ENCODE measurements at places on chromosomes 3 and 15.

DNA sequence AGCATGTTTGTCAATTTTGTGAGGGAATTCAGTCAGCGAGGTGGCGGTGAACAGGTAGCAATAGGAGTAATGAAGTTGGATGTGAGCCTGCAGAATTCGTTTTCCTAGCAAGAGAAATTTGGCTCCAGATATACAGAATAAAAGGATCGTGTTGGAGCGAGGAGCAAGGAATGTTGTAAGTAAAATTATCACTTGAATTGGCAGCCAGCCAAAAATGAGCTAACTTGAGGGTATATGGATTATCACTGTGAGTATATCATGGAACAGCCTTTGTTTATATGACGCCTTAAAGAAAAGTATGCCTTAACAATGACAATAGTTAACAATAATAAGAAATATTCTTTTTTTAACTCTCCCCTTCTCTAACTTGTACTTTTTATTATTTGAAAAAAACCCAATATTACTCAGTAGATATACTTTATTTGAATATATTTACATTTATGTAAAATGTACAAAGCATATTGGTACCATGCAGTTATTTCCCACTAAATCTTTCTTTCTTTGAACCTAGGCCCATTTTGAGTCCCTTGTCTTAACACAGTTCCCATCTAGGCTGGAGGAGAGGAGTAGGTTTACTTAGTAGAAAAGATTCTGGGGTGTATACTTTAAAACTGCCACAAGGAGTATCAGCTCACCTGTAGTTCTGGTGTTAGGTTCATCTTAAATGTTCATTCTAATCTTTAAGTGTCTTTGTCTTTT is 29.3 kb downstream of the EPHA6 start:
- no peak for DNase-seq

DNA sequence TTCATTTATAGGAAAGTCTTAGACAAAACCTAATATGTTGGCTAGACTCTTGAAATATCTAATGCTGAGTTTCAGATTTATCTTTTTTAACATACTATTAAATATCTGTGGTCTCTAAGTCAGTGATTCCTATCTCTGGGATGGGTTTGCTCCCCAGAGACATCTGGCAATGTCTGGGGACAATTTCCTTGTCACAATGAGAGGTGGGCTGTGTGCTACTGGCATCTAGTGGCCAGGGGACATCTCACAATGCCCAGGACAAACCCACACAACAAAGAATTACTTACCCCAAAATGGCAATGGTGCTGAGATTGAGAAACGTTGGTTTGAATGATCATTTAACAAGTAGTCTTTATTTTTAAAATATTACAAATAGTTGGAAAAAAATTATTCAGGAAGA is 602.1 kb downstream of the MAGI1 start:
- peak; percentile 35 for DNase-seq

- DNase-seq: peak; percentile 50
These were observed 179.6 kb downstream of the NSMCE3 start for GRCh38 chr15:29089731-29090616.

DNA sequence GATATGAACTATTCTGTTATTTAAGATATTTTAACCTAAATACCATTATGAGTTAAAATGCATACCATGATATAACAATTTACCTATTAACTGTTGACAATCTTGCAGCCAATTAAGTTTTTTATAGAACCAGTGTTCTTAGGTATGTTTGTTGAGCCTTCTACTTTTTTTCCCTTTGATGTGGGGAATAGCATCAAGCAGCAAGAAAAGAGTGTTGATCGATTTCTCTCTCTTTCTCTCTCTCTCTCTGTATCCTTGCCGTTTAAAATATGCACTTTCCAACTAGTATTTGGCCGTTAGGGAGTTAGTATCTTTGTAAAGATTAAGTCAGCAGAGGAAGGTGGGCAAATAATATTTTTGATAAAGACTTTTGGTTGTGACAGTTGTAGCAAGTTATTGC is 5.9 kb downstream of the CHD2 start:
- no peak for DNase-seq

DNA sequence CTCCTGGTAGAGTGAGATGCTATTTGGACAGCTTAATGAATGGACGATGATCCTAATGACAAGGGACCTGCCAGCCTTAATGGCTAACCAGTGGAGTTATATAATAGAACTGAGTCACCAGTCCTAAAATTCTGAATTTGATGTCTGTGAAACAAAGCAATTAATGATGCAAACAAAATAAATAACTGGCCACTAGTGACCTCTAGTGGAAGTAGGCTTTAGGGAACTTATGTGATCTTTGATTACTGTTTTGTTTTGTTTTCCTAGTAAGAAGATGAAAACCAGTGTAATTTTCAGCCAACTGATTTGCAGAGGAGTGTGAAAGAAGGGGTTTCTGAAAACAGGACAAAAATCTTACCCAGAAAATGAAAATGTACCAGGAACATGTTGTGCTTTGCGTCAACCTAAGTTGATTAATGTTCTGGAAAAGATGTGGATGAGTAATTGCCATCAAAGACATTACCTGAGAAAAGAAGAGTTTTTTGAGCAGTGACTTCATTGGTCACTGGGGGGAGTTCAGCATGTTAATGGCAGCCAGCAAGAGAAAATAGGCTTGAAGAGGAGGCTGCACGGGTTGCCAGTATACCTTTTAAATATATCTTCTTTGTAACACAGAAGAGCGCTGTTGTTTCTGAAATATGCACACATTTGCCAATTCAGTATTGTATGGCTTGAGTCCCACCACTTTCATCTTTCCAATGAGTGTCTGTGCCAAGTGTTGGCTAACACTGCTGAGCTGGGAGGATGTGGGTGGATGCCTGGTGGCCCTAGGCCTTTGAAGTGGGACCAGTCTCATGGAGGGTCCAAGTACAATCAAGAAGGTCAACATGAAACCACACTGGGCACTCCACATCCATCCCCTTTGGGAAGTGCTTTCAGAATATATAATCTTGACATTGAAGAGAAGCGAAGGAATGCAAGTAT is 9.3 kb downstream of the VEPH1 start:
- peak; percentile 50 for DNase-seq

GRCh38 chr15:66109826-66110225 is 143.7 kb downstream of the MEGF11 start:
- no peak for DNase-seq

DNA sequence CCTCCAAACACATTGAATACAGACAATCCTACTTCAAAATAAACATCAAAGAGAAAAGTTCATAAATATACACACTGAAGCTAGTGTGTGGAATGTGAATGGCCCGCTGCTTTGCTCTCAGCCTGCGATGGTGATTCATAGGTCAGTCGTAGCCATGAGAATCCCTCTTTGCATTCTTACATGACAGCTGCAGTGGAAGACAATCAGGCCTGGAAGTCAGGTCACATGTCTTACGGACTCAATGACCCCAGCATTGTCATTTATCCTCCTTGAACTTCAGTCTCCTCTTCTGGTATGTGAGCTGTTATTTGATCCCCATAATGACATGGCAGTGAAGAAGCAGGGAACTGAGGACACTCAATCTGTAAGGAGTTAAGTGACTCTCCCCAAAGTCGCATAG is 217.8 kb upstream of the EOMES start:
- DNase-seq: no peak

DNA sequence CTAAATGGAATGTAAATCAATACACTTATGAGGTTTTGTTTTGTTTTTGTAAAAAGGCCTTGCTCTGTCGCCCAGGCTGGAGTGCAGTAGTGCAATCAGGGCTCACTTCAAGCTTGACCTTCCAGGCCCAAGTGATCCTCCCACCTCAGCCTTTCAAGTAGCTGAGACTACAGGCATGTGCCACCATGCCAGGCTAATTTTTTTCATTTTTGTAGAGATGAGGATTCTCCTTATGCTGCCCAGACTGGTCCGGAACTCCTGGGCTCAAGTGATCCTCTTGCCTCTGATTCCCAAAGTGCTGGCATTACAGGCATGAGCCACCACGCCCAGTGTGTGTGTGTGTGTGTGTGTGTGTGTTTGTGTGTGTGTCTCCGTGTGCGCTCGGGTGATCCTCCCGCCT is 1.3 kb upstream of the TRIP4 start:
- no peak for DNase-seq

- DNase-seq: no peak
These were observed 58.4 kb upstream of the LRTM1 start for GRCh38 chr3:54986294-54986693.

- DNase-seq: no peak
These were observed 429.3 kb downstream of the GRM7 start for GRCh38 chr3:7290077-7290825.

- peak; percentile 59 for DNase-seq
These were observed 207.5 kb downstream of the CADPS start for GRCh38 chr3:62667714-62668113.

- DNase-seq: peak; percentile 7
These were observed 22.7 kb downstream of the DHX36 start for GRCh38 chr3:154301561-154301960.

- no peak for DNase-seq
These were observed 324.6 kb downstream of the UACA start for GRCh38 chr15:70438776-70439175.

DNA sequence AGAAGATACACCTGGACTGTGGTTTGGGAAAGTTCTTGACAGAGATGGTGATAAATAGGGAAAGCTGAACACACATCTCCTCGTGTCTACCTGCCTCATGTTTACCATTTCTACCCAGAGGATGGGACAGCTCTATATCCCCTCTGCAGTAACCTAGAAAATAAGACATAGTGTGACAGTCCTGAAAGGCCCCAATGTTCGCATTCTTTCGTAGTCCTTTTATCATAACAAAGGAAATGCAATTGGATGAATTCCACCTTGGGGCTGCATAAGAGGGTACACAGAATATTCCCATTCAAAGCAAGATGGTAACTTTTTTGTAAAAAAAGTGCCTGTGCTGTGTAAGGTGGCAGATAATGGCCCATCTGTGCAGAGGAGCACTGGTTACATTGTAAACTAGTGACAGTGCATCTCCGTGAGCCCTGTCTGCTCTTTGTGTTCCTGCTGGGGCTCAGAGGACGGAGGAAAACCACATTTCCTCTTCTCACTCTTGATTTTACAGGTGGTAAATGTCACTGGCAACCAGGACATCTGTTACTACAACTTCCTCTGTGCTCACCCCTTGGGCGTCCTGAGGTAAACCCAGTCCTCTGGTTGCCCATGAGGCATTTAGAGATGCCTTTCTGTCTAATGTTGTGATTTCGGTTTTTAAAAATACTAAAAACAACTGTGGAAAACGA is 74.3 kb downstream of the SIDT1 start:
- DNase-seq: no peak

DNA sequence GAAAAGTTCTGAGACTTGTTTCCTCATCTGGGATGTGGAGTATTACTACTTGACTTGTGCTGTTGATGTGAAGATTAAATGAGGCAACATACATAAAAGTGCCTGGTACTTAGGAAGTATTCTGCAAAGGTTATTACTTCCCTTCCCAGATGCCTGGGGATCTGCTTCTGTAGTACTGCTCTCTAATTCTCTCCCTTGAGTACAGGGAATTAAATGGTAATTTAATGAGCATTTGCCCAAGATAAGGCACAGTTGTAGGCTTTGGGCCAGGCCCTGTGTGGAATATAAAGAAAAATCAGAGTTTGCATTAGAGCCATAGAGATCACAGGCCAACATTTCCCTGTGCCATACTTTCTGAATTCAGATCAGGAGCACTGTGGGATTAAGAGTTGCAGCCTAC is 84.4 kb downstream of the LARS2 start:
- no peak for DNase-seq

DNA sequence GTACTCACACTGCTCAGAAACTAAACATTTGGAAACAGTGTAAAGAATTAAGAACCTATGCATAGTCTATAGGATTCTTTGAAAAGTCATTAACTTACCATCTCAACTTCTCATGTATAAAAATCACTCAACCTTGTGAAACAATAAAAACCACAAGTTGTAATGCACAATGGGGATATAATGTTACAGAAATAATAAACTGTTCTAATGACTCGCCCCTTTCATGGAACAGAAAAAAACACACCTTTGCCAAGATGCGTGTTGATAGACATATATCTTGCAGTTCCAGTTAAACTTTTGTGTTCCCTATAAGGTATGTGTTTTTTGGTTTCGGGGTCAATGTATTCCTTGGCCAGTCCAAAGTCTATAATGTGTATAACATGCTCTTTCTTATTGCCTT is 50.8 kb upstream of the PPIB start:
- DNase-seq: no peak

DNA sequence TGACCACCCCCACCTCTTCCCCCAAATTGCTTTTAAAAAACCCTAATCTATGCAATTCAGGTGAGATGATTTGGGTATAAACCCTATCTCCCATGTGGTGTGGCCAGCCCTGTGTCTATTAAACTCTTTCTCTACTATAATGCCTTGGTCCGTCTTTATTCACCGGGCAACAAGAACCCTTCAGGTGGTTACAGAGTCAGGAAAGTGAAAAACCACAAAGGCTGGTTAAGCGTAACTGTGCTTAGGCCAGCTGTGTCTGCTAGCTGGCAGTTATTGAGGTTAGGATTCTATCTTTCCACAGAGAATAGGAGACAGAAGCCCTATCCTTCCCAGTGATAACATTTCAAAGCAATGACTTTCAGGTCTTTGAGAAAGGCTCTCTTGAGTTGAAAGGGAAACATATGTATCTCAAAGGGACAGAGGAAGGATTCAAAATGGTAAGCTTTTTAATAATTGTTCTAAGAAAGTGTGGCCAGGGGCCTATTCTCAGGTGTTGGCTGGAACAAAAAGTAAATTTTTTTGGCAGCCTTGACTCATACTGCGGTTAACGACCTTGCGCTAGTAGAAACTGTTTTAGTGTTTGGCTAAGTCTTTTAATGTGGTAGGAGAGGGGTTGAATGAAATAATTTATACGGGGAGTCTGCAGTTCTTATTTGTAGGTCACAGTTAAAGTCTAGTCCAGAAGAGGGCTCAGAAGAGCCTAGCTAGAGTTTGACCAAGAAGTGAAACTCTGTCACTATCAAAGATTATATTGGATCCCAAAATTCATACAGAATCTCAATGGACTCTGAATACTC is 89.0 kb downstream of the NPAP1 start:
- no peak for DNase-seq

- DNase-seq: no peak
These were observed 136.4 kb downstream of the DNAJB8 start for GRCh38 chr3:128330214-128330842.

- DNase-seq: no peak
These were observed 56.8 kb downstream of the DNAH1 start for GRCh38 chr3:52372822-52373504.

- DNase-seq: no peak
These were observed 39.6 kb downstream of the ATP13A3 start for GRCh38 chr3:194447161-194447560.

DNA sequence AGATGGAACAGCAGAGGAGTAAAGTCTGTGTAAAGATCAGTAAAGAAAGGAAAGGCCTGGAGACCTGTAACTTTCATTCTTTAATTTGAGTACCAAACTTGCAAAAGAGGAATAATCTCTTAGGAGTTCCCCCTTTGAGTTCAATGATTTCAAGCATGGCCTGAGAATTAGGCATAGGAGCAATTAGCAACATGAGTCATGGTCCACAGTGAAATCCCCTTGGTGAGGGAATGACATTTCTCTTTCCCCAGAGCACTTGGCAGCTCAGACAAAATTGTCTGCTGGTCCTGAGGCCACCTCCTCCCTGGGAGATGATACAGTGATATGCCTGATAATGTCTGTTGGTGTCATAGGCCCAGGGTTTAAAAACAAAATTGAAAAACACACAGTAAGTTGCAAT is 81.4 kb upstream of the CRBN start:
- DNase-seq: no peak

- DNase-seq: no peak
These were observed 27.4 kb downstream of the MITF start for GRCh38 chr3:69766638-69767037.

GRCh38 chr3:35492841-35493240 is 146.5 kb upstream of the ARPP21 start:
- peak; percentile 60 for DNase-seq

GRCh38 chr3:21390136-21390535 is 360.9 kb downstream of the ZNF385D start:
- DNase-seq: no peak

GRCh38 chr3:113035387-113035982 is 44.7 kb downstream of the GTPBP8 start:
- peak; percentile 38 for DNase-seq

All from NCI-H526 (cell line).